ENCODE measurements at places on chromosomes 4 and X. TPM values are rescaled to one million over a fixed set of nuclear protein-coding genes. Genes with fewer than 3 reads are reported as not detected.

Gene EOLA1
- 10.6 TPM for polyA plus RNA-seq

DNA sequence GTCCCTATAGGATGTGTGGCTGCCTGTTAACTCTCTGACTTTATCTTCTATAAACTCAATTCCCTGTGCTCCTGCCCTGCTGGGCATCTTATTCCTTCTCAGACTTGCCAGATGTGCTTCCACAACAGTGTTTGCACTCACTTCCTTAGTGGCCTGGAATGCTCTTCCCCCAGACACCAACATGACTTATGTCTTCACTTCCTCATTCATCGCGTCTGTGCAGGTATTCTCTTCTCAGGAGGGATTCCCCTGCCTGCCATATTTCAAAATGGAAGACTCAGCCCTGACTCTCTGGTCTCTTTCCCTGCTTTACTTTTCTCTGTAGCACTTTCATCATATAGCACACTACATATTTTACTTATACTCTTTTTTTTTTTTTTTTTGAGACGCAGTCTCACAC, 344.0 kb downstream of the CENPC start:
- no peak for DNase-seq

DNA sequence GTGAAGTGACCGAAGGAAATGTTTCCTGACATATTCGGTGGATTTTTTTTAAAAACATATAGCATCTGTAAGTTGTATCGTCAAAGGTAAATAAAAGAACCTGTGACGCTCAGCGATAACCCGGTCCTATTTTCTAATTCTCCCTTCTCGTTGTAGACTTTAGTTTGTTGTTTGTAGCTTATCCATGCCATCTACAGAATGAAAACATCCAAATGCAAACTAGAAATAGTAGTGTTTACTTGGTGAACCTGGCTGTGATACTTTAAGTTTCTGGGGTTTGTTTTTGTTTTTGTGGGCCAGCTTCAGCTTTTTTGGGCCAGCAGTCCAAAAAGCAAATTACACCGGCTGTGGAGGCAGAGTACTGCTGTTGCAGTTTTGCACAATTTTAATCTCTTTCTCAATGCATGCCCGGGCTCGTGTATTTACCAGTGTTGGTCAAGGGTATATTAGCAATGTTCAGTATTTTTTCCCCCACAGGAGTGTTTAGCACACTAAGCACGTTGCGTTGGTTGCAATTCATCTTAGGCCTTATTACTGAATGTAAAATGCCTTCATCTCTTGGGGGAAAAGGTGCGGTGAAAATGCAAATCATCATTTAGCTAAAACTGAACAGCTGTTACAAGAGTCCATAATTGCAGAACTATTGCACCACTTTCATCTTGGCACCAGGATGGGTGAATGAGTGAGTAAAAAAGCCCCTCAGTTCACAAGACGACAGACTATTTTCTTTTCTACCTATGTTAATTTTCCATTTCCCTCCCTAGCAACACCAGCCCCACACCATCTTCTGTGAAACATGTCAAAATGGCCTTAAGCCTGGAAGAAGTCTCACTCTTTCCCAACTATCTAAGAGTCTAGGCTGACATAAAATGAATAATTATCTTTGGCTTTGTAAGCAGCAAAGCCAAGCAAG, 1.7 kb upstream of the CNOT6L start:
- peak; percentile 39 for DNase-seq

- DNase-seq: no peak
Measured at GRCh38 chr4:142846729-142847596, 862 bp upstream of the INPP4B start.

GRCh38 chrX:73868916-73869315, 305.9 kb downstream of the CHIC1 start:
- DNase-seq: no peak

GRCh38 chr4:124331781-124332180, 380.8 kb downstream of the ANKRD50 start:
- DNase-seq: no peak

DNA sequence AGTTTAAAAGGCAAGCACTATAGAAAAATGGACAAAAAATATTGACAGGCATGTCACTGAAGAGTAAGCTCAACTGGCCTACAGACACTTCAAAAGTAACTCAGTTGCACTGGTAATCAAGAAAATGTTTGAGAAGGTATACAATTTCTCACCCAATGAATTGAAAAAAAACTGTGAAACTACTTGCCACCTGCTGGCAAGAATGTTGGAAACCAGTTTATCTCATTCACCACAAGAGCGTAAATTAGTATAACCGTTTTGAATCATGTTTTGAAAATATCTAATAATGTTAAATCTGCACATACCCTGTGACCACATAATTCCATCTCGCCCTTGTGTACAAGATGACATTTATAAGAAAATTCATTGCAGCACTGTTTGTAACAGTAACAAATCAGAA, 31.7 kb downstream of the TXK start:
- DNase-seq: no peak

DNA sequence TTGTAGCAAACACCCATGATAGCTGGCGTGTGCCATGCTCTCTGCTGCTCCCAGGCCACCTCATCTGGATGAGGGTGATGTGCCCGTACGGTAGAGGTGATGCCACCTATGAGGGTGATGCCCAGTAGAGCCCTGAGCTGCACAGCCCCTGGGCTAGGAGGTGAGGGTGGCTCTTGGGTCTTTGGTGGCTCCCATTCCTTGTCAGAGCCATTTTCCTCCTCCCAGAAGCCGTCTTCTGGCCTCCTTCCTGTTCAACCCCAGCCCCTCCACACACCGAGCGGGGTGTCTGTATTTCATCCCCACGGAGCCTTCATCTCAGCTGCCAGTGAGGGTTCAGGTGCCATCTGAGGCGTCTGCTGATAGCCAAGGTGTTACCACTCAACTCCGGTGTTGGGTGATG, 12.0 kb upstream of the TNIP2 start:
- no peak for DNase-seq

- DNase-seq: no peak
Measured at GRCh38 chr4:120855307-120856001, 67.1 kb downstream of the PRDM5 start.

Gene EFHC2
- polyA plus RNA-seq: not detected

Gene MUC7
- not detected for polyA plus RNA-seq

Gene IGSF1
- 0.21 TPM for polyA plus RNA-seq

Gene GRIPAP1
- 15.4 TPM for polyA plus RNA-seq

- DNase-seq: no peak
Measured at GRCh38 chr4:164138521-164138920, 615.4 kb upstream of the SMIM31 start.

DNA sequence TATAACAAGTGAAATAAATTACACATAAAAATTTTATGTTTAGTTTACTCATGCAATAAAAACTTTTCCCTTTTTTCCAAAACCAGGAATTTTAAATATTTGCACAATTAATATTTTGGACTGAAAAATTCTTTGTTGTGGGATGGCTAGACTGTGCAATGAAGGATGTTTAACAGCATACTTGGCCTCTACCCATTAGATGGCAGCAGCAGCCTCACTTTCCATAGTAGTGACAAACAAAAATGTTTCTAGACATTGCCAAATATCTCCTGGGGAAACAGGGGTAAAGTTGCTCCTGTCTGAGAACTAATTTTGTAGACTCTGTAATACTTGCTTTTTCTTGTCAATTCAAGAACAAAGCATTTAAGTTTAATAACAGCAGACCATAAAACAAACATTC, 49.8 kb downstream of the SCLT1 start:
- DNase-seq: no peak

Gene NLGN4X
- polyA plus RNA-seq: 1.2 TPM

DNA sequence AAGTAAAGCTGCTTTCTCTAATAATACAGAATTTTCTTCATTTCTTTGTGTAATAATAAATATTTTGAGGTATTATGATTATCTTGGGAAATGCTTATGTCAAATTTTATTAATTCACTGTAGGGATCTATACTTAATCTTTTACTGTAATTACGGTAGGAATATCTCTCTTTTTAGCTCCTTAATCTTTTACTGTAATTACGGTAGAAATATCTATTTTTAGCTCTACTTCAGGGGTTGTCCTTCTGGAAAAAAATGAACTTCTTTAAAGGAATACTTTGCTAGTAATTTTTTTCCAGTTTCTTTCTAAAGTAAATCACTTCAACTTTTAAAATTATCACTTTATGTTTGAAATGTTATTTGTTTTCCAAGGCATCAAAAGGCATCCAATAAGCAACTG, 2229.4 kb upstream of the AGA start:
- no peak for DNase-seq

DNA sequence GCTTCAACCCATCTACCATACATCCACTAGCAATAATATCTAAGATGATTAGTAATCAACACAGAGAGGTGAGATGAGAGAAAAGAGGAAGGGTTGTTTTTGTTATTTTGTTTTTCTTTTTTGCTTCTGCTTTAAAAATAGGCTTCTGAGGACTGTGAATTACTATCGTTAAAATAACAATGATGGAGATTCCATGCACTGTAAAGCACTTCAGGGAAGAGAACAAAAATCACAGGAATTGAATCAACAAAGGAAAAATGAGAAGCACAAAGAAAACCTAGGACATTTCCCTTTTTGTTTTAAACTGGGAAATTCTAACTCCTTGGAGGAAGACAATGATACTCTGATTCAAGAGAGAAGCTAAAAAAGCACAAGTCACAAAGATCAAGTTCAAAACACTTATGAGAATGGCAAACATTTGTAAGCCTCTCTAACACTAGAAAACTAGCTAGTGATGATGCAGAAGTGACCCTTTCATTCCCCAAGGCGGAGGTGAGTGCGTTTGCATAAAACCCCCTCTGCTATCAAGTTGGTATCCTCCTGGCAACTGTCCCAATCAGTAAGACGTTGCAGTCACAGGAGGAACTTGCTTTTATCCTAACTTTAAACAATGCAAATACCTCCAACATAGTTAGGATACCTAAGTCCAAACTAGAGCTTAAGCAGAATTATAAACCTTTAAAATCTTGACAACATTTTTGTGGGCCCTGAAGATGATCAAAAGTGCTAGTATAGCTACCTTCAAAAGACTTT, 308.5 kb downstream of the CAMK2D start:
- no peak for DNase-seq

Gene GUCY2F
- polyA plus RNA-seq: not detected

Gene CXCL8
- polyA plus RNA-seq: 0.33 TPM

DNA sequence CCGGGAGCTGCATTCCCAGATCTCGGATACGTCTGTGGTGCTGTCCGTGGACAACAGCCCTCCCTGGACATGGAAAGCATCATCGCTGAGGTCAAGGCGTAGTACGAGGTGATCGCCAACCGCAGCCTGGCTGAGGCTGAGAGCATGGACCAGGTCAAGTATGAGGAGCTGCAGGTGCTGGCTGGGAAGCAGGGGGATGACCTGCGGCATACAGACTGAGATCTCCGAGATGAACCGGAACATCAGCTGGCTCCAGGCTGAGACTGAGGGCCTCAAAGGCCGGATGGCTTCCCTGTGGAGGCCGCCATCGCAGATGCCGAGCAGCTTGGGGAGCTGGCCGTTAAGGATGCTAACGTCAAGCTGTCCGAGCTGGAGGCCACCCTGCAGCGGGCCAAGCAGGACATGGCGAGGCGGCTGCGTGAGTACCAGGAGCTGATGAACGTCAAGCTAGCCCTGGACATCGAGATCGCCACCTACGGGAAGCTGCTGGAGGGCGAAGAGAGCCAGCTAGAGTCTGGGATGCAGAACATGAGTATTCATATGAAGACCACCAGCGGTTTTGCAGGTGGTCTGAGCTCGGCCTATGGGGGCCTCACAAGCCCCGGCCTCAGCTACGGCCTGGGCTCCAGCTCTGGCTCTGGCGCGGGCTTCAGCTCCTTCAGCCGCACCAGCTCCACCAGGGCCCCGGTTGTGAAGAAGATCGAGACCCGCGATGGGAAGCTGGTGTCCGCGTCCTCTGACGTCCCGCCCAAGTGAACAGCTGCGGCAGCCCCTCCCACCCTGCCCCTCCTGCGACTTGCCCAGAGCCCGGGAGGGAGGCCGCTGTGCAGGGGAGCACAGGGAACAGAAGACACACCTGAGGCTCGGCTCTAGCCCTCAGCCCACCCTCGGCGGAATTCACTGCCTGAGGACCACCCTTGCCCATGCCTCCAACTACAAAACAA, 29.4 kb upstream of the GABRA3 start:
- DNase-seq: no peak

Gene DCAF8L2
- polyA plus RNA-seq: not detected

- no peak for DNase-seq
Measured at GRCh38 chr4:129369361-129370010, 273.5 kb downstream of the C4orf33 start.

GRCh38 chr4:125123570-125124109, 191.1 kb upstream of the FAT4 start:
- DNase-seq: no peak

DNA sequence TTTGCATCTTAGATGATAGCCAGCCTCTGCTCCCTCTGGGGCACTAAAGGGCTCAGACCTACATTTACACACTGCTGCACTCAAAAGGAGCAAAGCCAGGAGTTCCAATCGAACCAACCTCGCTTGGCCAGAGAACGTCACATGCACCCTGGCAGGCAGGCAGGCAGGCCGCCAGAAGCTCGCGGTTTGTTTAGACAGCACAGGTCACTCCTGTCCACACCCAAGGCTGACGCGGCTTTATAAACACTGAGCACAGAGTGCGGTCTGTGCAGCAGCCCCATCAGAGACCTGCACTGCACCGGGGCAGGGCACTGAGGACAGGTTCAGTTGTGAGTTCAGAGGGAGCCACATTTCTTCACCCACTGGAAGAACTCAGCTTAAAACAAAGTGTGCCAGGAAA, 143.9 kb downstream of the BCOR start:
- peak; percentile 50 for DNase-seq

GRCh38 chr4:114780205-114780604, 181.6 kb downstream of the UGT8 start:
- no peak for DNase-seq

Gene GSX2
- polyA plus RNA-seq: not detected

Gene TRAM1L1
- not detected for polyA plus RNA-seq

Gene DNAAF6
- not detected for polyA plus RNA-seq

Gene TLR1
- polyA plus RNA-seq: 2.7 TPM

DNA sequence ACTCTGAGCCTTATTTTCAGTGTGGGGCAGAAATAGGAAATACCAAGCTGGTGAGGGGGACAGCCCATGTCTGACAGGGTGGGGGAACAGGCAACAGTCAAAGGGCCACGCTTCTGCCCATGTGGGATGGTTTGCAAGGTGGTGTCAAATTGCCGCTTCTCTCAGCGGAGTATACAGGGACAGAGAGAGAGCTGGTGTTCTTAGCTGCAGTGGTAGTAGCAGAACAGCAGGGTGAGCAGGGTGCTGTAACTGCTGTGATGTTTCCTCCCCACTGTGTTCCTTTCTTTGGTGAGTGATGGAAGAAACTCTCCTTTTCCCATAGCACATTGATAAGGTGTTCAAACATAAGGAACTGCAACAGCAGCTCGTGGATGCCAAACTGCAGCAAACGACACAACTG, 37.9 kb downstream of the RBBP7 start:
- no peak for DNase-seq
